ENCODE measurements at places on chromosomes 2 and 18.

DNA sequence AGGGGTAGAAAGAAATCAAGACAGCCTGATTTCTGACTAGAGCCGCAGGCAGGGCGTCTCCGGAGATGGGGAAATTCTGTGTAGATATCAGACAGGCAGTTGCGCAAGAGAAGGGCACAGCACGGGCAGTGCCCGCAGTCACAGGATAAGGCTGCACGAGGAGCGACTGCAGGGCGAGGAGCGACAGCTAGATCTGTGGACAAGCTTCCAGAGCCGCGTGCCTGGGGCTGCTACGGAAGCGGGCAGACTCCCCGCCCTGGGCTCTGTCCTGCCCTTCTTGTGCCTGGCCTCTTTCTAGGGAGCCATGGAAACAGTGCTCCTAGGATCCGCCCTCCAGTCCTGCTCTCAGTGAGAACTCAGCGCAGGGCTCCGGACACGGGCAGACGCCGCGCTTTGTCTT lies 12.6 kb downstream of the MC5R start:
- DNase-seq: no peak

GRCh38 chr2:86315084-86315483 lies 22.3 kb downstream of the REEP1 start:
- DNase-seq: no peak

DNA sequence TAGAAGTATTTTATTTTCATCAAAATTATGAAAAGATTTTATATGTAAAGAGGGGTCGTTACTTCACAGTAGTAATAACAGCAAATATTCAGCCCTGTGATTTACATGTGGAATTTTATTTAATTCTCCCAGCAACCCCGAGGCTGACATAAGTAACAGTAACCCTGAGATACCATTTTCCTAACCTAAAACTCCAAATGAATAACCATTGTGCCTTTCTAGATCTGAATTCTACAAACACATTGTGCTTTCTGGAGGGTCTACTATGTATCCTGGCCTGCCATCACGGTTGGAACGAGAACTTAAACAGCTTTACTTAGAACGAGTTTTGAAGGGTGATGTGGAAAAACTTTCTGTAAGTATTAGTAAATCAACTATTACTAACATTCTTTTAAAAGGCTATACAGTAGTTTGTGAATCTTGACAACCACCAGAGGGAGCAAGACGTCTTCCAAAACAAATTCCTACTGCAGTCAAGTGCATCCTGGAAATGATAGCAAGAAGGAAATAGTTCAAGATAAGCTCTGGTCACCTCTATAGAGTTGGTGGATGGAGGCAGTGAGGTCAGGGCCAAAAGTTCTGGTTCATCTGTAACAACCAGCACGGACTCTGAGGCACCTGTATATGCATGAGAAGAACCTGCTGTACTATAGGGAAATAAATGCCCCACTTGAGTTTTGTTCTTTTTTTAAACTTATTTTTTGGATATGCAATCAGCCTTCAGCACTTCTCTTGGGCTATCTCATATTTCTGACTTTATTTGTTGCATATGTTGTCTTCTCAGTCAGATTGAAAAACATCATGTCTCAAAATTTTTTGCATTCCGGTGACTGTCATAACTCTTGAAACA lies 37.4 kb downstream of the ACTR2 start:
- peak; percentile 91 for DNase-seq

DNA sequence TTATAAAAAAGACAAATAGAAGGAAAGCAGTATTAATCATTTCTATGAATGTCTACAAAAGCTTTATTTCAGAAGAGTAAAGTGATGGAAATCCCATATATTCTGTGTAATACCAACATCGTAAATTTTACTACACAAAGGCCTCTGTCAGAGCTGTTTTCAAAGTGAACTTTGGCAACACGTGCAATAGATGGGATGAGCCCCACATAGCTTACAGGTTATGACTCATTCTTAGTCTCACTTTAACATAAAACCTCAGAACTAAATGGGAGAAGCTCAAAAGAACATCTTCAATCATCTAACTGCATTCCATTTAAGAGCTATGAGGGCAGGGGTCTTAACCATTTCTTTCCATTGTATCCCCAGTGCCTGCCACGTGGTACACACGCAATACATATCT lies 11.5 kb downstream of the VPS4B start:
- DNase-seq: peak; percentile 37

GRCh38 chr2:127638361-127639110 lies 7.4 kb upstream of the GPR17 start:
- DNase-seq: no peak

- no peak for DNase-seq
Observed at GRCh38 chr2:133768658-133769435, 200.6 kb upstream of the NCKAP5 start.

GRCh38 chr2:156526950-156527636 lies 90.9 kb downstream of the GPD2 start:
- no peak for DNase-seq

- DNase-seq: peak; percentile 58
Observed at GRCh38 chr18:75205514-75206132, 3.3 kb downstream of the PTGR3 start.

GRCh38 chr2:168003876-168004275 lies 243.5 kb downstream of the STK39 start:
- DNase-seq: no peak

GRCh38 chr18:61953161-61953560 lies 60.4 kb upstream of the RNF152 start:
- peak; percentile 44 for DNase-seq

- DNase-seq: no peak
Observed at GRCh38 chr2:82494739-82495138, 1964.3 kb downstream of the SUCLG1 start.

GRCh38 chr2:37833423-37833822 lies 91.7 kb upstream of the RMDN2 start:
- no peak for DNase-seq

- DNase-seq: peak; percentile 28
Observed at GRCh38 chr2:136246086-136246669, 128.2 kb upstream of the CXCR4 start.

DNA sequence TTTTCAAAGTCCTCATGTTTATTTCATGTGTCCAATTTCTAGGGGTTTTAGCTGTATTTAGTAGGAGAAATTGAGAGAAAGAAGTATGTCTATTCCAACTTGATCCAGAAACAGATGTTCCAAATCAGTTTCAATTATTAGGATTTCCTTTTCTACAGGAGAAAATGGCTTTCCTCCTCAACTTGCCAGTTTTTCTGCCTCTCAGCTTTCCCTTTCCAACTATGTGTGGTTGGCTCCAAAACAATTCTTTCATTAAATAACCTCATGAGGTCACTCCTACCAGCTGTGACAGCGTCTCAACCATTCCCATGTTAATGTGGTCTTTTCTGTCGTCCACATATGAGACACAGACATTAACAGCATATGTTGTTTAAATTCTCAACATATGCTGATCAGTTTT lies 13.1 kb downstream of the XIRP2 start:
- DNase-seq: no peak

GRCh38 chr2:163553601-163554000 lies 182.2 kb downstream of the FIGN start:
- DNase-seq: no peak

- DNase-seq: no peak
Observed at GRCh38 chr2:119599384-119599783, 55.1 kb downstream of the CFAP221 start.

- DNase-seq: no peak
Observed at GRCh38 chr2:165198181-165198580, 5.7 kb downstream of the SCN3A start.

- peak; percentile 3 for DNase-seq
Observed at GRCh38 chr2:95698146-95698545, 106.3 kb downstream of the TRIM43 start.

GRCh38 chr18:26993568-26993967 lies 128.1 kb upstream of the AQP4 start:
- no peak for DNase-seq

GRCh38 chr2:226317970-226318369 lies 481.6 kb downstream of the IRS1 start:
- DNase-seq: no peak

GRCh38 chr2:197198890-197199289 lies 111.7 kb downstream of the ANKRD44 start:
- no peak for DNase-seq

GRCh38 chr2:223914324-223914723 lies 30.8 kb downstream of the WDFY1 start:
- no peak for DNase-seq

- DNase-seq: no peak
Observed at GRCh38 chr2:224817676-224818075, 101.5 kb upstream of the CCDC195 start.

GRCh38 chr2:228282376-228282775 lies 100.9 kb upstream of the SPHKAP start:
- no peak for DNase-seq

GRCh38 chr2:10395893-10396292 lies 52.2 kb downstream of the ODC1 start:
- no peak for DNase-seq

DNA sequence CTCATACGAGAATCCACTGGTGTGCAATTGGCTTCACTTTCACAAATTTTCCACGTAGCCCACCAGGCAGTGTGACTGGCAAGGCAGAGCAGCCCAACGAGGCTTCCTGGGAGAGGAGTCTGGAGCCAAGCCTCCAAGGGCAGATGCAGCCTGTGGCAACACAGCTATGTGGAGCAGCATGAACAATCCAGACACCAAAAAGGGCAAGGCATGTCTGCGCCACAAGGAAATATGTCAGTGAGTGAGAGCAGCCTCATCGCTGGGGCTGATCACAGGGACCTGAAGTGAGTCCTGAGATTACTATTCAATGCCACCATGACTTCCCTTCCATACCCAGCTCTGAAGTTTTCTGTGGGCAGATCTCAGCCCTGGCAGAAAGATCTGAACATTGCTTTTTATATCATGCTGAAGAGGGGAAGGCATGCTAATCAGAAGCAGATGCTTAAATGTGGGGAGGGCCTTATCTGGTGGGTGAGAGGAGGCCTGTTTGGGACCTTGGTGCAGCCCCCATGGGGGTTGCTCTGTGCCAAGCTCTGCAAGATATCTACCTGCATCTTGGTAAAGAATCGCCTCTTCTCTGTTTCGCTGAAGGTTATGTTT lies 40.0 kb upstream of the PUM2 start:
- peak; percentile 12 for DNase-seq

GRCh38 chr2:196286821-196287220 lies 115.4 kb upstream of the STK17B start:
- DNase-seq: no peak

- no peak for DNase-seq
Observed at GRCh38 chr2:143463719-143464118, 334.5 kb downstream of the ARHGAP15 start.

- peak; percentile 84 for DNase-seq
Observed at GRCh38 chr2:121197369-121198091, 87.5 kb downstream of the TFCP2L1 start.

DNA sequence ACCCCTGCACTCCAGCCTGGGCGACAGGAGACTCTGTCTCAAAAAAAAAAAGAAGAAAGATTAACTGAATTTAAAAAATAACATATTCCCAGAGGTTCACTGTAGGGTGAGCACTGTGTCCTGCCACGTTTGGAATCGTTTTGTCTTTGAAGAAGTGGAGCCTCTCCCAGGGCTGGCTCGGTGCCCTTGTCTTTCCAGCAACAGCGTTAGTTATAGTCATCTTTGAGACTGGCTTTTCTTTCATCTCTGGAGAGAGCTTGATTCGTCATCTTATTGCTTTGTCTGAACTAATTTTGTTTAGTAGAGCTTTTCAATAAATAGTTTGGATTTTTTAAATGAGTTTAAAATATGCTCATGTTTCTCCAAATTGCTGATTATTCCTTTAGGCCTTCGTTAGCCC lies 50.5 kb downstream of the IMPA2 start:
- DNase-seq: peak; percentile 63

DNA sequence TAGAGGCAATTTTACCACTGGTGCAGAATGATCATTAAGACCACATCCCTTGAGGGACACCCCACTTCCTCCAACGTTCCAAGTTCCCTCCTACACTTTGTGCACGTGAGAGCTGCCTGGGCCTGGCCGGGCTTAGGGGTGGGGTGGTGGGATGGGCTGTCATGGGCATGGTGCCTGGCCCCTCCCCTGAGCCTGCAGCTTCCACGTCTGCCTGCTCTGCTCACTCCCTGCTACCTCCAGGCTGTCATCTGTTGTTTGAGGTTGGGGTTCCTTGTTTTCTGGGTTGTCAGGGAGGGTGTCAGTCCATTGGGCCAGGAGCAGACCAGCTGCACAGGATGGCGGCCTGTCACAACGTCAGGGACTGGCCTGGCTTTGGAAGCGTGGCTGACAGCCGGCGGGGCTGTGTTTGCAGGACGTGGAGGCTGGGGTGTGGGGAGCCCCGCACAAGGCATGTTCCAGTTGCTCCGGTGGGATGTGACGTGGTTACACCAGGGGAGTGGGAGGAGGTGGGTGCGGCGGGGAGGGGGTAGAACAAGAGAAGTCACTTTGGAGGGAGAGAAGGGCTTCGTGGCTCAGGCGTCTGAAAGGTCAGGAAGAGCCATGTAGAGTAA lies 72.3 kb downstream of the RTP5 start:
- no peak for DNase-seq

DNA sequence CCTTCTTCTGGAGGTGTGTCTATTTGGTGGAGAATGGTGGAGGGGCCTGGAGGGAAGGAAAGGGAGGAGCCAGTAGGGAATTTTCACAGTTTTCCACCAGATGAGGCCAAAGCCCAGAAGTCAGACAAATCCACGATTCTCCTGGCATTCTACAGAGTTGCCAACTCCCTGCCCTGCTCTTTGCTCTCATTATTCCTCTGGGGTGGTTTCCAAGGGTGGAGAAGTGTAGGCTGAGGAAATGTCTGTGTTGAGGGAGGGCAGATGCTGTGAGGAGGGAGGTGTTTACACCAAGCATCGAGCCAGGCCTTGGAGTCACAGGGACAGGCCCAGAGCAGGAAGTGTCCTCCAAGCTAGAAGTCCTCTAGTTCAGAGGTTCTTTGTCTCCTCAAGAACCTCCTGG lies 124.1 kb upstream of the LGALSL start:
- peak; percentile 36 for DNase-seq

- no peak for DNase-seq
Observed at GRCh38 chr2:155485141-155485842, 786.8 kb downstream of the KCNJ3 start.

GRCh38 chr18:23237524-23238151 lies 102.4 kb downstream of the CABLES1 start:
- DNase-seq: peak; percentile 25

GRCh38 chr2:42223855-42224268 lies 54.7 kb downstream of the EML4 start:
- peak; percentile 55 for DNase-seq

GRCh38 chr2:119012345-119013301 lies 70.6 kb downstream of the MARCO start:
- DNase-seq: no peak

GRCh38 chr2:162478721-162479129 lies 134.8 kb downstream of the GCA start:
- no peak for DNase-seq

DNA sequence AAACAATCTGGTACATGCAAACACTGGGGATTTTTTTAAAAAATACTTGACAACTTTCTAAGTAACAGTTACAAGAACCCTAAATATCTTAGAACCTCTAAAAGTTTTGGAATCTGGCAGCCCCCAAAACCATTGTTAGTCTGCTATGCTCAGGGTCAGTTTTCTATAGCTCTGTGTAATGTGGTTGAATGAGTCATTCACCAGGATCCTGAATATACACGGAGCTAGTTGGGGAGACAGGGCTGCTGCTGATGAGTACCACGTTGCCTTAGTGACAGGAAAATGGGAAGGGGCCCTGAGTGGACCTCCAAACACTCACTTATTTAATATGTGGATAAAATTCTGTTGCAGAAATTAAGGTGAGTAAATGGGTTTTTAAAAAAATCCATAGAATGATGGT lies 36.9 kb upstream of the TANC1 start:
- peak; percentile 65 for DNase-seq
